ENCODE measurements at places on chromosomes 7 and 10.

DNA sequence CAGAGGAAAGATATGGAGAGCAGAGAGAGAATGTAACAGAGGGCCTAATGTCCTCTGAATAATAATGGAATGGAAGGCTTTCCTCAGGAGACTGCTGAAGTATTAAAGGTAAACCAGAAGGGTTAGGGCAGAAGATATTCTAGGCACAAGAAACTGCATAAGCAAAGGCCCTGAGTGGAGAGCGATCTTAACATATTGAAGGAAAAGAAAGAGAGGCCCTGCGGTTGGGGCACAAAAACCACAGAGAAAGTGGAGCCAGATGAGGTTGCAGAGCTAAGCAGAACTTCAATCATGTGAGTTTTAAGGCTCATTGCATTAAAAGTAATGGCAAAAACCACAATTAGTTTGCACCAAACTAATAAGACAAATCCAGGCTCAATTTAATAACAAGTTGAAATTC lies 115.8 kb upstream of the VSTM2A start:
- DNase-seq, result no peak

GRCh38 chr7:124269774-124270173 lies 236.9 kb upstream of the TMEM229A start:
- no peak for DNase-seq

DNA sequence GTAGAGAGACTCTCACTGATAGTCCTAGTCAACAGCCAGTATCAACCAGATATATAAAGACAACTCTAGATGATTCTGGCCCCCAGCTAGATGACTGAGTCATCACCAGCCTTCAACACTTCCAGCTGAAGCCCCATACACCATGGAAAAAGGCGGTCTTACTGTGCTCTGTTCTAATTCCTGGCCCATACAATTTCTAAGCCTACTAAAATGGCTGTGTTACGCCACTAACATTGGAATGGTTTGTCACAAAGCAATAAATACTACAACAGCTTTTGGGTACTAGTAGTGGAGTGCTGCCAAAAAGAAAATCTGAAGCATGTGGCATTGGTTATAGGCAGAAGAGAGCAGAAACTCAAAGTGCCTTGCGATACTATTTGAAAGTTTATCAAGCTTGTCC lies 13.0 kb upstream of the TES start:
- no peak for DNase-seq

- DNase-seq, result no peak
Measured at GRCh38 chr7:129864042-129864441, 88.7 kb downstream of the UBE2H start.

- no peak for DNase-seq
Measured at GRCh38 chr7:107773027-107773426, 29.1 kb downstream of the CBLL1 start.

DNA sequence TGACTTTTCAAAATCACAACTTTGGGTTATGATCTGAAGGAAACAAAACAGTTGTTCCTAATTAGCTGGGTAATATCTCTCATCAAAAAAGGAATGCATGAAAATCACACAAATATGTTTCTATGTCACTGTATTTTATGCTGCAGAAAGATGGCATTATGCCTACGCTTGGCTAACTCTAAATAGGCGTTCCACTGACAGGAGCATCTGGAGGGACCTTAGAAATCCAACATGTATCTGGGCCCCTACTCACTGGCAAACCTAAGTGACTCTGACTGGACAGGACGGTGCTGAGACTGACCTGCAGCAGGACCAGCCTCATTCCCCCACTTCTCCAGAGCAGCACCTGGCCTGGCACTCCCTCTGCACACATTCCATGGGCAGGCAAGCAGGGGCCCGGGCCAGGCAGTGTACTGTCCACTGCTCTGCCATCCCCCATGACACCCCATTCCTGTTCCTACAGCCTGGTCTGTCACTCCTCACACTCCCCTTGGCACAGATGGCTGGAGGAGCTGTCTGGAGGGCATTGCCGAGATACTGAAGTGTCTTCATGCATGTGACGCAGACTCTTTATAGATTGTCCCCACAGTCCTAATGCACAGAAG lies 2.6 kb upstream of the MYL7 start:
- DNase-seq, result no peak

DNA sequence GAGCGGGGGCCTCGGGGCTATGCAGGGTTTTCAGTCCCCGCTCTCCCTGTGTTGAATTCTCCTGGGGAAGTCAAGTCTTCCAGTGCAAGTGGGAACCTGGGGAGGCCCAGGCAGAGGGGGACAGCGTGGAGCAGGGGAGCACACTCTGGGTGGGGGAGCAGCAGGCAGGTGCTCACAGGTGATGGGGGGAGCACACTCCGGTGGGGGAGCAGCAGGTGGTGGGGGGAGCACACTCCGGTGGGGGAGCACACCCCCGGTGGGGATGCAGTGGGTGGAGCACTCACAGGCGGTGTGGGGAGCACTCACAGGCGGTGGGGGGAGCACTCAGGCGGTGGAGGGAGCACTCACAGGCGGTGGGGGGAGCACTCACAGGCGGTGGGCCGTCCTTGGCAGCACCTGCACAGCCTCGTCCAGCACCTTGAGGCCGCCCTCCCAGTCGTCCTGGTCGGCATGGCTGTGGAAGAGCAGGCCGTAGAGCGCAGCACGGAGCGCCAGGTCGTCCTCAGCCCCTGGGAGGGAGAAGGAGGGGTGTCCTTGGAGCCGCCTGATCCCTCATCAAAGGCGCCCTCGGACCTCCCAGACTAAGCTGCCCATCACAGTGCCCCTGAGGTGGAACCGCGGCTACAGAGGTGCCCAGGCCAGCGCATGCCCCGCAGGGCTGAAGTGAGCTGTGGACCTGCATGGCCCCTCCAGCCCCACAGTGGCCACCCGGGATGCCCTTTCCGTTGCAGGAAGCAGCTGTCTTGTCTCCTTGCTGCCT lies 56.7 kb downstream of the CFAP46 start:
- no peak for DNase-seq

DNA sequence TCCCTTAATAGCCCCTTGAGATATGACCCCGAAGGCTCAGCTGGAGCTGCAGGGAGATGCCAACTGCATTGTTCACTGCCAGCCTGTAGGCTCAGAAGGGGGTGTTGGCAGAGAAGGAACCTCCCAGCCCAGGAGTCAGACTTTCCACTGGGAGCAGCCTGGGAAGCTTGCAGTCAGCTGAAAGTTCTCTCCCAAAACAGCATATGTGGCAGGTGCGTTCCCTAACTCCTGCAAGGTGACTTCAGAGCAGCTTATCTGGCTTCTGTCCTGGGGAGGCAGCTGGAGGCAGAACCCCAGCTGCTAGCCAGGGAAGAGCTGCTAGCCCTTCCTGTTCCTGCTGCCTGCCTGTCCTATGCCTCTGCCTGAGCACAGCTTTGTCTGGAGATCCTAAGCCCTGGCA lies 8.1 kb downstream of the SFTPA2 start:
- DNase-seq, result no peak

DNA sequence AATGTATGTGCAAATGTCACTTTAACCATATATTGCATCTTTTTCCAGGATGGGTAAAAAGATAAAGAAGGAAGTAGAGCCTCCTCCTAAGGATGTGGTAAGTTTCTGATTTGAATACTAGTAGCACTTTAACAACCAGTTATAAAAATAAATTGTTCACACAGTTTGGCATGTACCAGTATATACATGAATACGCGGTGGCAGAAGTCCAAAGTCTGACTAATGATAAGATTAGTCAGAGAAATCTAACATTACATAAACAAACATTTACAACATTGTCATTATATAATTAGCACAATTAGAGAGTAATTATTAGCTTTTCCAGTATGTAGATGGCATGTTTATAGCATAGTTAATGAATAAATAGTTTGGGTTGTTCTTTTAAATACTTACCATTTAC lies 4.1 kb downstream of the ARMC3 start:
- no peak for DNase-seq

DNA sequence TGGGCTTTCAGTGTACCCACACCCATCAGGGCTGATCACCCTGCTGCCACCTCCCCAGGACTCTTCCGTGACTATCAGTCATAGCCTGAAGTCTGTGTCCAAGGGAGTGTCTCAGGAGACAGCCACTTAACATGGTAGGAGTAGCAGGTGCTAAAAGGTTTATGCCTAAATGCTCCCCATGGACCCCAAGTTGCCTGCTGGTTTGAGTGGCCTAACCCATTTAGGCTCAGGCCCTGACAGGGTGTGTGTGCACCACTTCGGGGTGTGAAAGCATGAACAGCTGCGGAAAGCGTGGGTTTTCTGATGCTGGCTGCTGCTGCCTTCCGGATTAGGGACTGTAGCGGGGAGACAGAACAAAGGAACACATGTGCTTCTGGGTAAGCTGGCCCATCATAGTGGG lies 93.2 kb upstream of the SAMD8 start:
- DNase-seq, result no peak

DNA sequence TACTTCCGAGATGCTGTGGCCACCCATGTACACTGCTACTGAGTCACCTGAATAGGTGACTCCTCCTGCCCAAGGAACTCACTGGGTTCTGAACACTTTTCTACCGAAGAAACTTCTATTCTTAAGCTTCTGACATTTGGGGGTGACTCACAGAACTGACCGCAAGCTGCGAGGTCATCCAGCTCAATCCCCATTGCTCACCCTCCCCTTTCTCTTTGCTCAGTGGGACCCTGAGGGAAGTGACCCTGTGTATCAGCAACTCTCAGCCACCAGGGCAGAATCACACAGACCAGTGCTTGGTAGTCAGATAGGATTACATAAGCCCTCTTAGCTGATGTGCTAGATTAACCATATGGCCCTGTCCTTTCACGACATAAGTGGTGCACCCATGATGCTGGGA lies 46.3 kb downstream of the INSYN2A start:
- no peak for DNase-seq
